Muscle of arm (tissue), 14 donors: ENCODE measurements at places on chromosomes 5 and 9.
A peak's percentile ranks its signal among the peaks of the same experiment; 100 is the strongest.

GRCh38 chr5:26487553-26487952 is 550.8 kb downstream of the CDH9 start:
- no peak for DNase-seq

GRCh38 chr9:128244091-128244836 is 31.5 kb downstream of the GOLGA2 start:
- DNase-seq, result peak; percentile 68

DNA sequence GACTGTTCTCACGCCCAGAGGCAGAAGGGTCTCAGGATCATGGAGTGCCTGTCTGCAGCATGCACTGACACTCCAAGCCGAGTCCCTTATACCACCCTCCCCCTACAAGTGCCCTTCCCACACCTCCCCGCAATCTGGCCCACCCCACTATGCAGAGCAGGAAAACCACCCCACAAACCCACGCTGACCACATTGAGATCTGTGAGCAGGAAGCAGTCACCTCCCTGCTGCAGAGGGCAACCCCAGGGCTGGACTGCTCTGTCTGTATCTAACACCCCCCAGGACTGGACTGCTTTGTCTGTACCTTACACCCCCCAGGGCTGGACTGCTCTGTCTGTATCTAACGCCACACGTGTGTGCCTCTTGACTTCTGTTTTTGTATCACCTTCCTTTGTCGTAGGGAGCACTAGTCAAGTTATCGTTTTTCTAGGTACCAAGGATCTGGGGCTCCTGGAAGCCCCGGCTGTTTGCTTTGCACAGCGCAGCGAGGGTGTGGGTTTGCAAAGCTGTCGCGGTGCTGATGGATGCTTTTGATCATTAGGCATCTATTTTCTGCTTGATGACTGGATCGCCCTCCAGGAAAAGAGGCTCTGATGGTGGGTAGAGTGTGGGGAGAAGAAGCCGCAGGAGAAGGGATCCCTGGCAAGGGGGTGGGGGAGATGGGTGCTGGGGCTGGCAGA is 21.5 kb downstream of the OLFM1 start:
- no peak for DNase-seq

DNA sequence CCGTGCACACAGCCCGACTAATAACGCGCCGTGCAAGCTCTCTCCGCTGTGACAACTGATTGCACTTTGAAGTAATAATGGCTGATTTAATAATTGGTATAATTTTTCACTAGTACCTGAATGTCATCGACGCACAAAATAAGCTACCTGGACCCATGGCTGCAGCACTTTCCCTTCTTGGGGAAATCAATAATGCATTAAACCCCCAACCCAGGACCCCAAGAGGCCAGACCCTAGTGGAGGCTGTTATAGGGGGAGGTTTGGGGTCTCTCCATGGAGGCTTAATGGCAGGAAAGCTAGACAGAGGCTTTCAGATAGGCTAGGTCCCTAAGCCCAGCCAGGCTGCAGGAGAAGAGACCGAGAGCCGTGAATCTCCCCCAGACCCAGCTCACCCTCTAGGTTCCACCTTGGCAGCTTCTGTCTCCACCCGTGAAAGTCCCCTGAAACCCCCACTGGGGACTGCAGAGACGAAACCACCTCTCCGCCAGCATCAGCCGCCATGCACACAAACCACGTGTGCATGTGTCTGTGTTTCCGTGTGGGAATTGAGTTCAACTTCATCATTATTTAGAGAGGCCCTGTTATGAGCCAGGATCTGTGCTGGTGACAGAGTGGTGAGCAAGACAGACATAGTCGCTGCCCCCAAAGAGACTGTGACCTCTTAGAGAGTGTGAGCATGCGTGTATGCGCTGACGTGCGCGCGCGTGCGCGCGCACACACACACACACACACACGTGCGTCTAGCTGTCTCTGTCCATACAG is 168.6 kb upstream of the MVB12B start:
- DNase-seq, result no peak

DNA sequence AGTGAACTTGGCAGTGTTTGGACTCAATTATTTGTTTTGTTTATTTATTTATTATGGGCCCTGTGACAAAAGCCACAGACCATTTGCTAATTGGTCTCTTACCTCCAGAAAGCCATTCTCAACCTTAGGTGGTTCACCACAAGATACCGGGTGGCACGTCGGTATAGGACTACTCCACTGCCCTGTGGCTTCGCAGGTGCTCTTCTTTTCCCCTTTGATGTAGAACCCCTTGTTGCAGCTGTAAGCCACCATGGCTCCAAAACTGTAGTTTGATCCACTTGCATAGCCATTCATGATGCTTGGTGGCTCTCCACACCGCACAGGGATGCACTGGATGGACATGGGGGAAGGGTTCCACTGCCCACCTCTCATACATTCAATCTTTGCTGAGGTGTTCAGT is 73.3 kb upstream of the TXNDC8 start:
- DNase-seq, result no peak

- no peak for DNase-seq
Measured at GRCh38 chr5:82676661-82677060, 398.5 kb upstream of the RPS23 start.
